Activated CD4-positive, CD25-positive, alpha-beta regulatory T cell (primary cell): ENCODE measurements at places on chromosomes 5 and 9.

DNA sequence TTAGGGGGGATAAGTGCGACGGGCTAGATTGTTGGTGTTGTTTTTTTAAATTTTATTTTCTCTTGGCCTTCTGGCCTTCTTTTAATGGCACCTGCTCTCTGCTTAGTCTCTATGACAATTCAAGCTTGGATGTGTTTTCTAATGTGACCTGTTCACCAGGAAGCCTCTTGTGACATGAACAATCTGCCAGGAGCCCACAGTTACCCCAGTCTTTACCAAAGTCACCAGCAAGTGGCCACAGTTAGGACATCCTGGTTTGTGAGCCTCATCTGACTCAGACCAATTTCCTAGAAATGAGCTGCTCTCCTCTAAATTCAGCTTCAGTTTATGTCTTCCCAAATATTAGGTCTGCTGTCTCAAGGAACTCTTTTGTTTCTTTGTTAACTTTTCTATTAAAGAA lies 135.8 kb downstream of the TLE4 start:
- DNase-seq: no peak

- DNase-seq: no peak
Observed at GRCh38 chr5:5705010-5705409, 282.5 kb downstream of the ICE1 start.

DNA sequence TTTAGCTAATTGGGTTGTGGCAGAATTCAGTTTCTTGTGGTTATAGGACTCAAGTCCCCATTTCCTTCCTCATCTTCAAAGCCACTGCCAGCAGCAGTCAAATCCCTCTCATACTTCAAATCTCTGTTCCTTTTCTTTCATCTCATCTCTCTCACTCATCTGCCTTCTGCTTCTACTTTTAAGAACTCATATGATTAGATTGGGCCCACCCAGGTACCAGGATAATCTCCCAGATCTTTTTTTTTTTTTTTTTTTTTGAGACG lies 8.0 kb upstream of the REEP5 start:
- no peak for DNase-seq

DNA sequence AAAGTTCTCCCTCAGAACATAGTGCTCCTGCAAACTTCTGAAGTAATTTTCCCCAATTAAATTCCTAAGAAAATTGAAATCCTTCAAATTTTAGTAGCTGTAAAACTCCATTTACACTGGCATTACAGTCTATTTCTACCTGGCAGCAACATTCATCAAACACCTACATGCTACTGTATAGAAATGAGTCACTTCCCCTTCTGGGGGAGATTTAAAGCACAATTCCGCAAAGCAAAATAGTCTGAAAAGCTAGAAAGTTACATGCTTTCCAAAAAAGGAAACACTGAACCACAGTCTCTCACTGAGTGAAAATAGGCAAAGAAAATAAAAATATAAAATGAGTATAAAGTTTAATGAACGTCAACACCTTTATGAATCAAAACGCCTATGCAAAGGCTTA lies 43.3 kb downstream of the MCTP1 start:
- DNase-seq: no peak

- DNase-seq: no peak
Observed at GRCh38 chr9:12796601-12797000, 21.8 kb downstream of the LURAP1L start.

GRCh38 chr5:1638658-1639400 lies 115.1 kb upstream of the LPCAT1 start:
- no peak for DNase-seq
